ENCODE measurements at places on chromosomes 12 and 14.

GRCh38 chr12:110424237-110424636 lies 20.7 kb upstream of the ANAPC7 start:
- DNase-seq, result no peak

DNA sequence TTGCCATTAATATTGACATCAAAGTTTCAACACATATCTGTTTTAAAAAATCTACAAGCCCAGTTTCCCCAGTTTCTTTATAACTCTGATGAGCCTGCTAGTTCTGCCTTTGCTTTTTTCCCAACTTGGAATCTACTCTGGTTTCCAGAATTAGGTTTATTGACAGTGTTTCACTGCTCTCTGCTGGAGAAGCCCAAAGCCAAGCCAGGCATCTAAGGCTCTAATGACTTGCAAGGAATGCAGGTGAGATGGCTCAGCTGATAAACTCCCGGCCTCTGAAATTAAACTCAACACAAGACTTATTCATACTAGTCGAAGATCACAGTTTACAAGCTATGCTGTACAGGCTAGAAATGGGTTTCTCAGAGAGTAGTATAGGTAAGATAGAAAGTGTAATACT lies 54.3 kb downstream of the HMGA2 start:
- DNase-seq, result no peak

DNA sequence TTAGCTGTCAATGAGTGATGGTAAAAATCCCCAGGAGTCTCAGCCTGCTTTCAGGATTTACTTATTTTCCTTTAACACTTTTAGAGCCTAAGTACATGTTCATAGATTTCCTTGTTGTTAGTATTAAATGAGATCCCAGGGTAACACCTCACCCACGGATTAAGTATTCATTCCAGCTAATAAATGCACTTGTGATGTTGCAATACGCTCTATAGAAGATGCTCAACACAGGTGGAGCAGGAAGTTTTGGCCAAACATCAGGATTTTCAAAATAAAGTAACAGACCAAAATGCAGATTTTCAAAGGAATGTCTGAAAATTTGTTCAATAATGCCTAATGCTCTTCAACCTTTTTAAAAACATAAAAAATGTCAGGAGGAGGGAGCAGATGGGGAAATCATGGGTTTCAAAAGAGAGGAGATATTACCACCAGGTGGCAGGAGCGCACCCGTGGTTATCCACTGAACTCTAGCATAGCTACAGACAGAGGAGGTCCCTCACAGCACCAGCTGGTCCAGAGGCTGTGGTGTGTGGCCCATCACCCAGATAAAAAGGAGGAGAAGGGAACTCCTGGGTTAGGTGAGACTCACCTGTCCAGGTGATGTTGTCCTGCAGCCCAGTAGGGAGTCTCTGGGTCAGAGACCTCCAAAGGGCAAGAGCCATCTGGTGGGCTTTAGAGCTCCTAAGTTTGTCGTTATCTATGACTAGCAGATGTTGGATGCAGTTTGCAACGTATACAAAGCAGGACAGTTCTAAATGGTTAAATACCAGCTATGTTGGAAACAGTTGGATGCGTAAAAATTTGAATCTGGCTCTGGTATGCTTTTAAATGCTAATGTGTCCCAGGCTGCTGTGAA lies 1158.4 kb upstream of the TMEM132C start:
- DNase-seq, result peak; percentile 31

DNA sequence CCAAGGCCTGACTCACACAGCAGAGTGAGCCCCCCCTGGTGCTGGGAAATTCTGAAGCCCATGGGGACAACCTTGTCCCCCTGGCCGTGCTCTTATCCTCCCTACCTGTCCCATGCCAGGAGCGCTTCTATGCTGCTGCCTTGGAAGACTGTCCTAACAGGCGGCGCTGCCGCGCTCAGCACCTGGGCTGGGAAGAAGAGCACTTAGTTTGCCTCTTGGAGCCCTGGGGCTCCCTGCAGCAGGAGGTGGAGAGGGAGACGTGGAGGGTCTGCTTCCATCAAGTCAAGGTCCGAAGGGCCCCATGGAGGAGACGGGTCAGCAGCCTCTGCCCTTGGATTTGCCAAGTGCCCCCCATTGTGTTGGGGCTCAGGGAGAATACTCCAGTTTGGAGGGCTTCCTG lies 300.5 kb downstream of the CACNA1C start:
- no peak for DNase-seq

Measured in NCI-H748 treated with DMSO at 0.1 percent for 48 hours (cell line).